ENCODE measurements at places on chromosomes 6 and 20.

GRCh38 chr6:105608711-105609374 is 206.0 kb upstream of the PREP start:
- H3K36me3 ChIP-seq = no peaks in the 10 kb centered on the region
- H3K4me1 ChIP-seq = no peaks in the 10 kb centered on the region
- H3K27me3 ChIP-seq = no peaks in the 10 kb centered on the region
- no peak overlapping the region for H3K4me3 ChIP-seq
- H3K27ac ChIP-seq = no peak overlapping the region
- no peak for DNase-seq

DNA sequence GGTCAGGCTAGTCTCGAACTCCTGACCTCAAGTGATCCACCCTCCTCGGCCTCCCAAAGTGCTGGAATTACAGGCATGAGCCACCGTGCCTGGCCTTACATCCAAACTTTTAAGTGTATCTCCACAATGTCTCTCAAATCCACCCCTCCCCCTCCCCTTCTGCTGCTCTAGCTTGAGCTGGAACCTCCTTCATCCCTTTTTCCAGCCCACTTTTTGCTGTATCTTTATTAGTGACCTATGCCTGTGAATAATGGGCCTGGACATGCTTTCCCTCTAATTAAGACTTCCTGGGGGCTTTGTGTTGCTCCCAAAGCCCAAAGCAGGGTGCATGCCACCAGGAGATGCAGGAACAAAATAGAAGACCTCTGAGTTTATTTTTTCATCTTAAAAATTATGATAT is 26.1 kb downstream of the TNFAIP3 start:
- no peak for DNase-seq
- no peaks in the 10 kb centered on the region for H3K4me1 ChIP-seq
- no peak overlapping the region for H3K4me3 ChIP-seq
- no peak overlapping the region for H3K27ac ChIP-seq
- H3K36me3 ChIP-seq = no peaks in the 10 kb centered on the region

DNA sequence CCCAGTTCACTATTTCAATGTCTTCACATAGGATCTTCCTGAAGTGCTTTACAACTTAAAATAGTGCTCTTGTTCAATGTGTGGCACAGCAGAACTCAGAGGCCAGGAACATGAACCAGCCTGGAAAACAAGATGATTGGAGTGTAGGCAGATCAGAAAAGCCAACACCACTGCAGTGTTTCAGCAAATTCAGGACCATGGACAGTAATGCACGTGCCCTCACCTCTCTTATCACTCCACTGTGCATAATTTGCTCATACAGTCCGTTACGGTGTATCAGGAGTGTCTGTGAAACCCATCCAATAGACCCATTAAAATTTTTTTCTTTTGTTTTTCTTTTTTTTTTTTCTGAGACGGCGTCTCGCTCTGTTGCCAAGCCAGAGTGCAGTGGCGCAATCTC is 27.6 kb upstream of the HACE1 start:
- no peak overlapping the region for H3K4me3 ChIP-seq
- H3K27me3 ChIP-seq = peaks cover 2% of the 10 kb centered on the region
- no peaks in the 10 kb centered on the region for H3K4me1 ChIP-seq
- no peak overlapping the region for H3K27ac ChIP-seq
- no peak for DNase-seq
- no peaks in the 10 kb centered on the region for H3K36me3 ChIP-seq

DNA sequence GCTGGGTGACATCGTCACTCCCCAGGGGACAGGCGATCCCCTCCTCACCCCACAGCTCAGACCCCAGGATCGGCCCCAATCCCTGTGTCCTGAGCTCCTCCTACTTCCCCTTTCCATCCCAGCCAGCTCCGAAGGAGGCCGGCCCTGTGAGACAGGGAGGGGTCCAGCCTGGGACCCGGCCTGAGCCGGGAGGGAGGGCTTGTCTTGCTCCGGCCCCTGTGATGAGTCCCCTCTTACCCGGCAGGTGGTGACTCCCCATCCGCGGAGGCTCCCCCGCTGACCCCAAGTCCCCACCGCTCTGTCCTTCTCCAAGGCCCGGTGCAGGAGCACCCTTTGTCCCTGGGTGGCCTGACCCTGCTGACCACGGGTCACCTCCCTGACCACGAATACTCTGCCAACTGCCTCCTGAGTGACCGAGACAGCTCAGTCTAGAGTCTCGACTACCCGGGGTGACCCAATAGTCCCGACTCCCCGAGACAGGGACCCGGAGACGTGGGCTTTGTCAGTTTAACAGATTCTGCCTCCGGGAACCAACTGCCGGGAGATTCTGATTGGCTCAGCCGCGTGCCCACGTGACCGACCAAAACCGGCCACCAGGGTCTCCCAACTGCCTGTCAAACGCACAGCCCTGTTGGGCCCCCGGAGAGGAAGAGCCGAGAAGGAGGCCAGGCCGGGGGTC is 187.4 kb upstream of the PROKR2 start:
- no peak overlapping the region for H3K27ac ChIP-seq
- H3K27me3 ChIP-seq = no peaks in the 10 kb centered on the region
- peak overlapping the region; percentile 29 for H3K4me3 ChIP-seq
- H3K36me3 ChIP-seq = no peaks in the 10 kb centered on the region
- no peak for DNase-seq

DNA sequence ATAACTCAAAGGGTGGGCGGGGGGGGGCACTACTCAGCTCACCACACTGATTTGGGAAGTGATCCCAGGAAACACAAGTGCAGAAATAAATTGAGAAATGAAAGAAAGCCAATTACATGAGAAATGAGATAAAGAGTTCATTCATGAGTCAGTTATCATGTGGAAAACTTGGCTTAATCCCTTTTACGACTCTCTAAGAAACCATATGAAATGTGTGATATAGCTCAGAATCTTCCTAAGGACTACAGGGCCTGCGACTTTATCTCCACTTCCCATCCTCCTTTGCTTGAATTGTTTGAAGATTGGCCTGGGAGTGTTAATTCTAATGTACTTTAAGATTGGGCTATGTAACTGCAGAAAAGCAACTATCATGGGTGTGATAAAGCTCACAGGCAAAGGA is 3.6 kb upstream of the BTN2A2 start:
- no peaks in the 10 kb centered on the region for H3K27me3 ChIP-seq
- H3K4me1 ChIP-seq = peaks cover 26% of the 10 kb centered on the region
- H3K27ac ChIP-seq = no peak overlapping the region
- peaks cover 17% of the 10 kb centered on the region for H3K36me3 ChIP-seq
- no peak overlapping the region for H3K4me3 ChIP-seq

Measured in B cell (primary cell).